Pericardium fibroblast (primary cell): ENCODE measurements at places on chromosomes 5 and 9. TPM values are rescaled to one million over a fixed set of nuclear protein-coding genes. Genes with fewer than 3 reads are reported as not detected.

AQP3 gene
- 5.4 and 34.3 TPM in 2 replicates for total RNA-seq

FOXD4 gene
- total RNA-seq = 0.70 TPM in 1 of 2 replicates, not detected in the other

PLPPR1 gene
- total RNA-seq = not detected in 2 replicates

FAM221B gene
- not detected in 2 replicates for total RNA-seq

ZNF483 gene
- 1.0 and 2.0 TPM in 2 replicates for total RNA-seq

NSA2 gene
- total RNA-seq = 98.5 and 114 TPM in 2 replicates
